NCI-H510A treated with DMSO at 0.1 percent for 48 hours (cell line): ENCODE measurements at places on chromosomes 11 and 22.
A peak's percentile ranks its signal among the peaks of the same experiment; 100 is the strongest.

GRCh38 chr22:20919718-20920117, 2.5 kb downstream of the CRKL start:
- DNase-seq = no peak

GRCh38 chr22:33209930-33210784, 152.0 kb upstream of the SYN3 start:
- DNase-seq = peak; percentile 56

DNA sequence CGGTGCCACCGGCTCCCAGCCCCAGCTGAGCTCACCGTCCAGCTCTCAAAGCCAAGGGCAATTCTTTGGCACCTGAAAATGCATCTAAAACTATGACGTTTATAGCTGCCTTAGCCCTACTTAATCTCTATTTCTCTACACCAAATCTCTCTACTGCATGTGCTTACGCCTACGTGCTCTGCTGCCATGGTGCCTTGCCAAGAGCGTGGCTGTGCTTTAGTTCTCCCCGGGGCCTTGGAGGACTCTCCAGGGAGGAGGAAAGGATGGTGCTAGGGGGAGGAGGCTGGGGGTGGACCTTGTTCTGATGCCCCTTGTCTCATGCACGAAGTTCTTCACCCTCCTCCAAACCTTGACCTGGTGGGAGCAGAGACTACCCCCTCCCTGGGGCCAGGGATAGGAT, 9.0 kb upstream of the BID start:
- DNase-seq = no peak

DNA sequence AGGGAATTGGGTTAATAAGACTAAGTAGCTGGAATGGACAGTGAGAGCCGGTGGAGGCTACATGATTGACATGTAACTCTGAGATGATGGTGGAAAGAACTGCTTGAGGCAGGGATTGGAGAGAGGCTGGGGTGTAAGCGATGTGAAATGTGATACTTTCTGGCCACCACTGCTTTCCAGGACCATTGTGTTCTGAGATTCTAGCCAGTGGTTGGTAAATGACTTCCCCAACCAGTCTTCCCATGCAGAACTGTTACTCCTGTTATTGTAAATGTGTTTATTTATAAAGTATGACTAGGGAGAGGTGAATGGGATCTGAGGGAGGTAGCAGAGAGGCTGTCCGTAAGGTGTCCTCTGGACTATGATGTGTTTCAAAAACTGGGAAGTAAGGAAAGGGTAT, 18.1 kb downstream of the EXT2 start:
- DNase-seq = no peak
